ENCODE measurements at places on chromosomes 1 and 21.

DNA sequence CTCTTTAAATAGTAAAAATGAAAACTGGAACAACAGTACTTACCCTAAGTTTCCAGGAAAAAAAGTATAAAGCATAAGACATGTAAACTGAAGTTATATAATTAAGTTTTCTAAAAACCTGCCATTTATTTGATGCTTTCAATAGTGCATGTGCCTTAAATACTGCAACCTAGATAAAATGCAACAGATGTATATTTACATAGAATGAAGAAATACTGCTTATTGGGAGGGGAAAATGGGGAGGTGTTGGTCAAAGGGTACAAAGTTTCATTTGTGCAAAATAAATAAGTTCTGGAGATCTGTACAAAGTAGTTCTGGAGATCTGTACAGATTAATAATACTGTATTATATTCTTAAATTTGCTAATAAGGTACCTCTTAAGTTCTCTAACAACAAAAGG, 68.6 kb downstream of the PRPF38A start:
- DNase-seq = no peak

GRCh38 chr1:66927528-66927927, 2.7 kb downstream of the MIER1 start:
- no peak for DNase-seq

- DNase-seq = no peak
These were observed 95.9 kb downstream of the PHTF1 start for GRCh38 chr1:113663165-113663951.

DNA sequence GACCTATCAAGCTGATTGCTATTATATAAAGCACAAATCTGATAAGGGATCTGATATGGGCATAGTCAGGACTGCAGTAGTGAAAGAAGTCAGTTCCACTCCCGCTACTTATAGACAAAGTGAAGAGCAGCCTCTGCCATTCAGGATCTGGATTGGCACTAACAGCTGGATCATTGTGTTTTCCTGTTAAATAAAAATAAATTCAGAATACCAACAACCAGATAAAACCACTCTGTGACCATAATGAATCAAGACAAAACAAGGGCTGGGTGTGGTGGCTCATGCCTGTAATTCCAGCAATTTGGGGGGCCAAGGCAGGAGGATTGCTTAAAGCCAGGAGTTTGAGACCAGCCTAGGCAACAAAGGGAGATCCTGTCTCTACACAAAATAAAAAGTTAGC, 5.0 kb upstream of the GLRX2 start:
- DNase-seq = no peak

DNA sequence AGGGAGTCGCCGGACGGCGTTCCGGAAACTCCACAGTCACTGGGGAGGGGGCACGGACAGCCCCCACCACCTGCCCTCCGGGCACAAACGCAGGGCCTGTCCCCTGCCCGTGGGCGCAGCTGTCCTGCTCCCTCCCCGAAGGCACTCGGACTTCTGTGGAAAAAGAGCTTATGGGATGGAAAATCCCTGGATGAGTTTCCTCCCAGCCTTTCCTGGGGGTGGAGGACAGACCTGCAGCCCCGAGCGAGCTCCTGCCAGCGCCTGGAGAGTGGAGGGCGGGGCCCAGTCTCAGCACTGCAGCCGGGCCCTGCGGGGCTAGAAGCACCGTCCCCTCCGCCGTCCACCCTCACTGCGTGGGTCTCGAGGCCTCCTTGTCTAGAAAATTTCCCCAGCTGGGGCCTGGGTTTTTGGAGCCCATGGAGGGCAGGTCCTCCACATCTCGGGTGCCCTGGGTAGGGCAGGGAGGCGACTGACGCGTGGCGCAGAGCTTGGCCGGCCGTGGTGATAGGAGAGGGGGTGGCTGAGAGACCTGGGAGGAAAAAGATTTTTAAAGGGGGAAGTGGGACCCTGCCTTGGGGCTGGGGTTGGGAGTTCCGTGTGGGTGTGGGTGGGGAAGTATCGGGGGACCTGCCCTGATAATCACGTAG, 6.4 kb upstream of the COL6A1 start:
- peak; percentile 56 for DNase-seq

GRCh38 chr1:2863648-2863963, 62.1 kb upstream of the TTC34 start:
- no peak for DNase-seq

GRCh38 chr21:25572861-25573310, 34.4 kb downstream of the MRPL39 start:
- no peak for DNase-seq

DNA sequence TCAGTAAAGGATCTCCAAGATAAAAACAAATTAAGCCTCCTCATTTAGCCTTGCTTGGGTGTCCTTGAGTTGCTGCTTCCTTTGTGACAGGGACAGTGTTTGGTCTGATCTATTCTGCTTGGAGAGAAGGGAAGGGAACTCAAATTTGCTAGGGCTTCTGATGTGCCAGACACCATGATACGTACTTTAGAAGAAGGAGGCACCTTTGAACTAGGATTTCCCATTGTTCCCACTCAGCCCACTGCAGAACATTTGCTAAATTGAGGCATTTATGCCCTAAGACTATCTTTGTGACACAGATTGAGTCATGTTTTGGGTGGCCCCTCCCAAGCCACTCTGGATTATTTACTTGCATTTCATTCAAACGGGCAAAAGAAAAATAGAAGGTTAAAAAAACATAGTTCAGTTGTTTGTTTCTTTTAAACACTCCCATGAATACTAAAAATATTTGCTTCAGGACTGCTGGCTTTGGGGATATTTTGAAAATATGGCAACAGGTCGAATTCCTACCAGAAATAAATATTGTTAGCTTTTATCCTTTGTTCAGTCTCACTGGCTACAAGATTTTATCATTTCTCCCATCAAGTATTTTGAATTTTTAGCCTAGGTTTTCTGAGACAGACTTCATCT, 81.9 kb upstream of the WLS start:
- peak; percentile 24 for DNase-seq

DNA sequence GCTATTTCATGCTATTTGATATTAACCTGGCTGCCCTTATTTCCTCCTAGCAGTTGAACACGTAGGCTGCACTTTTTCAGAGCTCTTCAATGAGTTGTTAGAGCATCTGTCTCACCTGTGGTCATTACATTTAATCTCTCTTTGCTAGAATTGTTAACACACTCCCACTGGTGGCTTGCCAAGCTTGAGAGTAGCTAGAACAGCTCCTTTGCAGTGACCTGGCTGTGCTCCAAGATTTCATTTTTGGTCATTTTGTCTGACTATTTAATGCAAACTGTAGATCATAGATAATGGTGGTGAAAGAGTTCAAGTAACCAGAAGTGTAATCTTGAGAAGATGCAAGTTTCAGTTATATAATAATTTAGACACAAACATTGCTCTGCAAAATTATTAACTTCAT, 105.6 kb downstream of the LRRC7 start:
- no peak for DNase-seq

- no peak for DNase-seq
These were observed 565.4 kb downstream of the LMO4 start for GRCh38 chr1:87894062-87894461.

DNA sequence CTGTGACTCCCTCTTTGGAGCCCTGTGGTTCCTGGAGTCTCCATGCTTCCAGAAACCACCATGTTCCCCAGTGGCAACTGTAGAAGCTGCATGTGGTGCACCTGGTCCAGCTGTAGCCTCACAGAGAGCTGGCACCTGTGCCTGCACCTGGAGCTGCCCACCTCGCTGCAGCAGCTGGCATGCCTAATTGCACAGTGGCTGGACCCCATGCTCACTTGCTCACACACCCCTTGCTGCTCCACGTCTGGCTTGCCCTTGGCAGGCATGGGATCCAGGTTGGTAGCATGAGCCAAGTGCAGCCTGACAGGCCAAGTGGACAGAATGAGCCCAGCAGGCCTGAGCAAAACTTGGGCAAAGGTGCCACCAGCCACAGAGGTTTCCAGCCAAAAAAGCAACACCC, 680.1 kb downstream of the MATN1 start:
- DNase-seq = no peak

GRCh38 chr1:201295346-201295745, 12.0 kb downstream of the PKP1 start:
- DNase-seq = peak; percentile 60

DNA sequence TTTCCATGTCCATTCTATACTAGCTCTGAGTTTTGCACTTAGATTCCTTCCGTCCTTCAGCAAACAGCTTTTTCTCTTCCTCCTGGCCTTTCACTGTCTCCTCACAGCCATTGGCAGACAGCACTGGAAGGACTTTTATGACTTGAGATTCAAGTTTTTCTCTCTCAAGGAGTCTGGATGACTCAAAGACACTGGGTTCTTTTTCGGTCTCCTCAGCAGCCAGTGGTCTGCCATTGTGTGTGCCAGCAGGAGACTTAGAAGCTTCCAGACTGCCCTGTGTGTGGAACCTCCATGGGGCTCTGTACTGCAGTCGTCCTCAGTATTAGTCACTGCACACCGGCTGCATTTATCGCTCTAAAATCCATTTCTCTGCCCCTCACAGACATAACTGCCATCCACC, 30.5 kb downstream of the NTNG1 start:
- DNase-seq = peak; percentile 3

DNA sequence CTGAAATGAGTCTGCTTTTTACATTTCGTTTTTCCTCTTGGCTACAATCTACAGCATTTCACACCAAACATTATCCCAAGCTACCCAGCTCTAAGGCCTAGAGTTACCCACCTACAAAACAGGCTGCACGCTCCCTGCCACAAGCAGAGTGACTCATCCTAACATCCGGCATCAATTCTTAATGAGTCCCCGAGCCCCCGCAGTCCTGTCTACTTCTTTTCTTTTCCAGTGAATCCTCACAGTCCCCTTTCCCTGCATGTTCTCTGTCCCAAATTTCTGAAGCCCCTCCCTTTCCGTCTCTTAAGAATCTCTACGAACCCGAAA, 650 bp downstream of the PCNX2 start:
- peak; percentile 52 for DNase-seq

DNA sequence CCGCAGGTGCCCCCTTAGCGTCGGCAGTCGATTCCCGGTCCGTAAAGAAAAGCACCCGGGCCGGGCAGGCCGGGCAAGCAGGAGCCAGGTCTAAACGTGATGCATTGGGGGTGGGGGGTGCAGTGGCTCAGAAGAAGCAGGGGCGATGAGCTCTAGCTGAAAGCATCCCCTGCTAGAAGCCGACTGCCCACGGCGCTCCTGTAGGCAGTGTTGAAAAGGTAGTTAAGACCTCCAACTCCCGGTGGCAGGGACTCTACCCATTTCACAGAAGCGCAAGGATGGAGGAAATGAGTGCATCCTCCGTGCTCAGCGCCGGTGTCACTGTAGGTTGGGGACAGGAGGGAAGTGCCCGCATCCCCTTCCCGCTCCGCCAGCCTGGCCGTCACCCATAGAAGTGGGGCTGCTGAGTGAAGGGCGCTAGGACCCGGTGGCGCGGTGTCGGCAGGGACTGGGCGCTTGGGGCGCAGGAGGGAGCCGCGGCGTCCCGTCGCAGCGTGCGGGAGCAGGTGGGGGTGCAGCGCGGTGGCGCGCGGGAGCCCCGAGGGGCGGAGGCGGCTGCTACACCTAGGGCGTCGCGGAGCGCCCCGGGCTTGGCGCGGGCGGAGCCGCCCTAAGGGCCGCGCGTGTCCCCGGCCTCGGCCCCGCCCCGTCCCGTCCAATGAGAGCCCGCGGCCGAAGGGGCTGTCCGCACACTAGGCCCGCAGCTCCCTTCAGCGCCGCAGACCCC, at the start of gene WNT2B:
WNT2B (plus strand) TSS at position 688 of the 727 bp plus-strand sequence. CDS start 298 bp downstream, outside the sequence.
- peak; percentile 60 for DNase-seq

GRCh38 chr21:44874497-44875315, 1.2 kb upstream of the PTTG1IP start:
- peak; percentile 49 for DNase-seq

- no peak for DNase-seq
These were observed 57.1 kb upstream of the SAMSN1 start for GRCh38 chr21:14603202-14603601.

DNA sequence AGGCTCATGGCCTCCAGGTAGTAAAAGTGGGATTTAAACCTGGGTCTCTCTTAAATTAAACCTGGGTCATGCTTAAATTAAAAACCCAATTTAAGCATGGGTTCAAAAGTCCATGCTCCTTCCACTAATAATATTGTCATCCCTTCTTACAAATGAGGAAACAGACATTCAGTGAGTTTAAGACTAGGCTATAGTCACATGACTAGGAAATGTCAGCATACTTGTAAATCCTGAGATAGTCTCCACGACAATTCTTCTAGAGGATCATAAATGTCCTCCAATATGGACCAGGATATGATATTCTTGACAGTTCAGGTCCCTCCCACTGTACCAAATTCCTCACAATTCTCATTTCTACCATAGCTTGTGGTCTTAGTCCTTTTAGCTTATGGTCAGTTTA, 10.5 kb upstream of the IGFN1 start:
- DNase-seq = no peak

GRCh38 chr1:228842094-228842775, 107.0 kb downstream of the RHOU start:
- no peak for DNase-seq

- DNase-seq = no peak
These were observed 63.5 kb downstream of the AKT3 start for GRCh38 chr1:243786531-243786930.

DNA sequence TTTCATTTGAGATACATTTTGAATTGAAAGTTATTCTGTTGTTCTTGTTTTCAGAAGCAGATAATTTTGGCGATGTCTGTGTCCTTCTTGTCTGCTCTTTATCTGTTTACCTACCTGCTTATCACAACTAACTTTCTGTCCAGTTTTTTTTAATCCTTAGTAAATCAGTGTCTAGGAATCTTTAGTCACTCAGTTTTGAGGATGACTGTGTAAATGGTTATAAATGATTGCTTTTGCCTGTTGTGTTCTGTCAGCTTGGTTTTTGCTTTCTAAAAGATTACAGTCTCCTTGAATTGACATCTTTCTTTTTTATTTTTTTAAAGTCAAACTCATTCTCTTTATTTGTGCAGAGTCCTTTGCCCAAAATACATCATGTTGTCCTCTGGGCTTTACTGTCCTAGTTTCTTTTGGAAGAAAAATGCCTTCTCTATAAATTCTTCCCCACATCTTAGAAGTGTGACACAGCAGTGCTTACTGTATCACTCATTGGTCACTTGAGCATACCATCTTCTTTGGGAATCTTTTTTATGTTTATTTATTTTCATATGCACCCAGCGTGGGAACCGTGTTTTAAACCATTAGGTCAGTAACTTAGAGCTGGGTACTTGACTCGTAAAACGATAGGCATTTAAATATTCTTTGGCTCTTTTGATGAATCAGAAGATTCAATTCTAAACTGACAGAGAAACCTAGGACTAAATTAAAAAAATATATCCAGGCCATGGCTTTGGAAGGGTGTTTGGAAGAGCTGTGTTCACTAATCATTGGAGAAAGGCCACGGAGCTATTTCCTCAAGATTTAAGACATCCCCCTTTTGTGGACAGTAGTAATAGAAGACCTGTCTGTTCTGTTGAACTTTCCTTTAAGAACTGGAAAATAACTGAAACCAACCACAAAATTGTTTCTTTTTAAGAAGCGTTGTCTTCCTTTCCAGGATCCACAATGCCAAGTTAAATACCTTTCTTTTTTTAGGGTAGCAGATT, 20.9 kb downstream of the LAMC1 start:
- DNase-seq = no peak

GRCh38 chr1:165828103-165828668, 772 bp downstream of the UCK2 start:
- DNase-seq = peak; percentile 65

GRCh38 chr1:2950926-2951305, 70.4 kb upstream of the ACTRT2 start:
- no peak for DNase-seq

- DNase-seq = no peak
These were observed 36.5 kb downstream of the PLA2G4A start for GRCh38 chr1:186865253-186865652.

GRCh38 chr1:224459966-224460365, 25.4 kb upstream of the WDR26 start:
- no peak for DNase-seq
